ENCODE measurements at places on chromosomes 13 and 19.

DNA sequence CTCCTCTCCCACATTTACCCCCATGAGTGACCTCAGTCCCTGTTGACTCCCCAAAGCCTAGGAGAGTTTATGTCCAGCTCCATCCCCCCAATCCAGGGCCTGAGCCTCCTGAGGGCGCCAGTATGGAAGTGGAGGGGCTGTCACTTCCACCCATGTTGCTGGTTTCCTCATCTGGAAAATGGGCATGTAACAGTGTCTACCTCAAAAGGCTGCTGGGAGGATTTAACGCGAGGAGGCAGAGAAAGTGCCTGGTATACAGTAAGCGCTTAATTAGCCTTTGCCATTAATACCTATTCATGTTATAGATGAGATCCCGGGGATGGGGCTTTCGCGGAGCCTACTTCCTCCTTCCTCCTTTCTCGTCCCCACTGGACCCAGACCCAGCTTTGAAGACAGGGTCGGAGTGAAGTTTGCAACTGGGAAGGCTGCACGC, 476 bp downstream of the TYK2 start:
- no peak for DNase-seq

GRCh38 chr19:19155495-19156219, 14.4 kb downstream of the MEF2B start:
- no peak for DNase-seq

- DNase-seq, result no peak
Measured at GRCh38 chr13:42239161-42239560, 32.8 kb upstream of the AKAP11 start.

DNA sequence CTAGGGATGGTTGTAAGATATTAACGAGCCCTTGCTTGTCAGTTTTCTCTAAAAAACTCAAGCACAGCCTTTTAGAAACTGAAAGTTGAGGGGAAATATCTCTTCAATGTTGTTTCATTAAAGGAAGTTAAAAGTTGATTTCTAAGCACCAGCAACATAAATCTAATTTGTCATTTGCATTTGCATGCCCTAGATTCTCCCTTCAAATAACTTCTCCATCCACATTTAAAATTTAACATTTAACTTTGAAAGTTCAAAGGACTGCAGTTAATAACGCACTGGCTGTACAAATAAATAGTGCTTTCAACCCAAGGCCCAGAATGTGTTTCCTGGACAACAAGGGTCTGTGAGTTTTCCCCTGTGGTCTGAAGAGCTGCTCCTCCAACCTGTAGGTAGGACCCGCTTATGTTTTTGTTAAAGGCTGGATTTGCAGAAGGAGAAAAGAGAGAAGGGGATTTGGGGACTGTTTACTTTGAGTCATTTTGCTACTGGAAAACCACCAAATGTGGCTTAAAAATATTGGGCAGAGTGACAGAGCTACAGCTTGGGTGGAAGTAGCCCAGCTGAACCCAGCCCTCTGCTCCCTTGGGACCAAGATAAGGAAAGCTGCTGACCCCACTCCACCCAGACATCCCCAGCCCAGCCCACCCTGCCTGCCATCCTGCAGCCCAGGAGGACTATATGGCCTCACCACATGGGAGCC, 39.8 kb downstream of the TNFRSF19 start:
- no peak for DNase-seq

GRCh38 chr19:42553292-42554045, 25.2 kb upstream of the CEACAM1 start:
- no peak for DNase-seq

GRCh38 chr19:34173193-34173956, 1.1 kb downstream of the LSM14A start:
- no peak for DNase-seq

- DNase-seq, result no peak
Measured at GRCh38 chr13:79898996-79899395, 418.0 kb downstream of the NDFIP2 start.

- DNase-seq, result no peak
Measured at GRCh38 chr19:8146877-8147581, 2.4 kb downstream of the FBN3 start.

GRCh38 chr19:51097166-51097738, 11.0 kb downstream of the CTU1 start:
- DNase-seq, result peak; percentile 70

DNA sequence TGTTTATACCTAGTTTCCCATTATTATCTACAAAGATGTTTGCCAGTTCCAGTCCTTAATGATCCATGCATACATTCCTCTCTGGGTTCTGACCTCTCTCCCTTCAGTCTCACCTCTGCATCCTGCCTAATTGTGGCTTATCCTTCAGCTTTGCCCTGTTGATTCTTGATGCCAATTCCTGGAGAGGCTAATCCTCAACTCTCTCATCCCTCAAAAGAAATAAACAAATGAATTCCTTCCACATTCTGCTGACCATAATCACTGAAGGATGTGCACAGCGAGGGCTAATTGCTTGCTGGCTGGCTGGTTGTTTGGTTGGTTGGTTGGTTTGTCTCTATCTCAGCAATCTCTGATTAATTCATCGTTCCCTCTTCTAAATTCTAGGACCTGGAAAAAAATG, 113.8 kb downstream of the IRS2 start:
- no peak for DNase-seq

DNA sequence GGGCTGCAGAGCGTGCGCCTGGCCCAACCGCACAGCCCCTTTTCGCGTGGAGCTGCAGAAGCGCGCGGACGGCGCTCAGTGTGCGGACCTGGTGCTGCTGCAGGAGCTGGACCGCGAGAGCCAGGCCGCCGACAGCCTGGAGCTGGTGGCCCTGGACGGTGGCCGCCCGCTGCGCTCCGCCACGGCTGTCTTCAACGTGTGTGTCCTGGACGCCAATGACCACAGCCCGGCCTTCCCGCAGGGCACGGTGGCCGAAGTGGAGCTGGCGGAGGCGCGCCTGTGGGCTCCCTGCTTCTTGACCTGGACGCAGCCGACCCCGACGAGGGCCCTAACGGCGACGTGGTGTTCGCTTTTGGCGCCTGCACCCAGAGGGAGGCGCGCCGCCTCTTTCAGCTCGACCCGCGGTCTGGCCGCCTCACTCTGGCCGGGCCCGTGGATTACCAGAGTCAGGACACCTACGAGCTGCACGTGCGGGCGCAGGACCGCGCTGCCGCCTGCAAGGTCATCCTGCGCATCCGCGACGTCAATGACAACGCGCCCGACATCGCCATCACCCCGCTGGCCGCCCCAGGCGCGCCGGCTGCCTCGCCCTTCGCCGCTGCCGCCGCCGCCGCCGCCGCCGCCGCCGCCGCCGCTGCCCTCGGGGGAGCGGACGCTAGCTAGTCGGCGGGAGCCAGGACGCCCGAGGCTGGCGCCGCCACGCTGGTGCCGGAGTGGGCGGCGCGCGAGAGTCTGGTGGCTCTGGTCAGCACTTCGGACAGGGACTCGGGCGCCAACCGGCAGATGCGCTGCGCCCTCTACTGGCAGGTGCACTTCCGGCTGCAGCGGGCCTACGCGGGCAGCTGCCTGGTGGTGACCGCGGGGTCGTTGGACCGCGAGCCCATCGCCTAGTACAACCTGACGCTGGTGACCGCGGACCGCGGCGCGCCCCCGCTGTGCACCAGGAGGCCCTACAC, 172.2 kb downstream of the OLFM4 start:
- DNase-seq, result no peak

DNA sequence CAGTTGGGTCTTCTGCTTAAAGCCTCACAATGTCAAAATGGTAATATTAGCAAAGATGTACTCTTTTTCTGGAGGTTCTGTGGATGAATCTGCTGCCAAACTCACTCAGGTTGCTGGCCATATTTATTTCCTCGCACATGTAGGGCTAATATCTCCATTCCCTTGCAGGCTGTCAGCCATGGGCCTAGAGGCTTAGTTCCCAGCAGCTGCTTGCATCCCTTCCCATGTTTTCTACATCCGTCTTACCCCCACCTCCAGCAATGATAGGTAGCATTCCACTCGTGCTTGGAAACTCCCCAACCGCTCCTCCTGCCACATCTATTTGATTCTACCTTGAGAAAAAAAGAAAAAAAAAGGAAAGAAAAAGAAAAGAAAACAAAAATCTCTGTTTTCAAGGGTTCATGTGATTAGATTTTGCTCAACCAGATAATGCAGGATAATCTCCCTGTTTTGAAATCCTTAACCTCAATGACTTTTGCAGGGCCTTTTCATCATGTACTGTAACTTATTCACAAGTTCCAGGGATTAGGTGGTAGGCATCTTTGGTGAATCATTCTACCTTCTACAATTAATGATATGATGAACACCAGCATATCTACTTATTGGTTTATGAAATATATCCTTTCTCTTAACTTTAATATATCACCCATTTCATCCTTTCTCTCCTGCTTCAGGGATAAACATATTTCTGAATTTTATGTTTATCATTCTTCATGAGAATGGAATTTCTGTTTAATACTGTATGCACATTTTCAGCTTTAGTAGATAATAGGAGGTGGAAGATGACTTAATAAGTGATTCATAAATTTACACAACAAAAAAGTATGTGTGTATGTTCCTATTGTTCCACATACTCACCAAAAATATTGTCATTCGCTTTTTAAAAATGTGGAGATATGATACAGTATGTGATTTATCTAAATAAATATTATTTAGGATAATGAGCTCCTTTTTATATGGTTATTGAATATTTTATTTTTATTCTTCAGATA, 931.9 kb downstream of the SLITRK5 start:
- DNase-seq, result no peak

- DNase-seq, result peak; percentile 6
Measured at GRCh38 chr19:48926909-48927308, 6.6 kb upstream of the DHDH start.

DNA sequence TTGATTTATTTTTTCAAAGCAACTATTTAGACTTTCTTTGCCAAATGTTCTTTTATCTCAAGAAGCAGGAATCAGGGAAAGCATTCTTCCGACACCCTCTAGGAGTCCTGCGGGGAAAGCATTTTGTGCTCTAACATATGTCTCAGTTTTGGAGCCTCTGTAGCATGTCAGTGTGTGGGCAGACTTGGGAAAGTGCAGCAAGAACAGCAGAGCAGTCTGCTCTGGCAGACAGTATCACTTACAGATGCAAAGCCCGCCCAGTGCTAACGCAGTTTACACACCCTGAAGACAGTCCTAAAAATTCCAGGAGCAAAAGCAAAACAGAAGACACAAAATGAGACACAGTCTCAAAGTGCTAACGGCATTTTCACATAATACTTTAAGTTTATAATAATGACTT, 393.5 kb downstream of the KLF12 start:
- DNase-seq, result no peak

GRCh38 chr19:35733180-35734125, 8.8 kb downstream of the IGFLR1 start:
- DNase-seq, result no peak

GRCh38 chr19:19259741-19260140, 13.4 kb downstream of the TM6SF2 start:
- DNase-seq, result no peak

- DNase-seq, result no peak
Measured at GRCh38 chr13:44840131-44840530, 149.1 kb downstream of the NUFIP1 start.

GRCh38 chr19:5131506-5132205, 162.7 kb downstream of the KDM4B start:
- no peak for DNase-seq

- DNase-seq, result no peak
Measured at GRCh38 chr19:51712461-51713081, 11.2 kb downstream of the HAS1 start.

DNA sequence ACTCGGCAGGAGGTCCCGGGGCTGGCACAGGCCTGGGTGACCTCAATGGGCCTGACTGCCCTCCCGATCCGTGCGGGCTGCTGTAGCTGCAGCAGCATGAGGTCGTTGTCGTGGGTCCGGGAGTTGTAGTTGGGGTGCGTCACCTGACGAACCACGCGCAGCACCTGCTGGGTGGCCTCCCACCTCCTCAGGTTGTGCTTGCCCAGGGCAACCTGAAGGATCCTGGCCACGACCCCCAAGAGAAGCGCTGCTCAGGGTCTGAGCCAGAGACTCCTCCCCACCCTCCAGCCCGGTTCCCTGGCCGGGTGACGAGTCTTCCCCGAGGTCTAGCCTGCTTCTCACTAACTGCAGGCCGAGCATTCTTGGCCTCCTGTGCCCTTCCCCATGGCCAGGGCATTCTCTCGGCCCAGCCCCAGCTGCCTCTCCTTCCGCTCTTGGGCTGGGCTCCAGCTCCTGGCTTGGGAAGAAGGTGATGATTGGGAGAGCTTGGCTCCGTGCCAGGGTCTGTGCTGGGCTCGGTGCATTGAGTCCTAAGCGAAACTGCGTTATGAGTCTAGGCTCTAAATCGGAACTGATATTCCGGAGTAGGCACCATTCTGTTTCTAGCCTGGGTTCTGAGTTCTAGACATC, 3.1 kb downstream of the KLK14 start:
- DNase-seq, result no peak

DNA sequence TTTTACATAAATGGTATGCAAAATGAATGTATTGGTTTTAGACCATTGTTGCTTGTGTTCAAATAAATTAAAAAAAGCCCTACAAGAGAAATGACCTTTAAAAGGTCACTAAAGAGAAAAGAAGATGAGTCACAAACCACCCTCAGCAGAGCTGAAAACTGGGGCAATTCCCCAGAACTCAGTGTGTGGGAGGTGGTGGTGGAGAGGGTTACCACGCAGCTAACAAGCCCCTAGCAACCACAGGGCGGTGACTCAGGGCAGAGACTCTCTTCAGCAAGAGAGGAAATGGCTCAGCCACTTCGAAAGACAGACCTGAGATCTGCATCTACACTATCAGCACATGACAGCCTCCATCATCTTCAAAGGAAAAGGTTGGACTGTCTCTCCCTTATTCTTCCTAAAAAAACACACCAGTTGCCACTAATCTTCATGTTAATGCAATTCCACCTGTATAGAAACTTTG, 29.4 kb upstream of the NDFIP2 start:
- peak; percentile 73 for DNase-seq

GRCh38 chr13:31053091-31053490, 108.6 kb downstream of the HSPH1 start:
- no peak for DNase-seq

- DNase-seq, result no peak
Measured at GRCh38 chr13:61874970-61875579, 459.4 kb upstream of the PCDH20 start.

GRCh38 chr19:1173159-1173844, 766 bp downstream of the SBNO2 start:
- no peak for DNase-seq

GRCh38 chr19:19606021-19606420, 12.5 kb downstream of the PBX4 start:
- peak; percentile 38 for DNase-seq

- DNase-seq, result no peak
Measured at GRCh38 chr13:112248862-112249592, 127.1 kb upstream of the SPACA7 start.

DNA sequence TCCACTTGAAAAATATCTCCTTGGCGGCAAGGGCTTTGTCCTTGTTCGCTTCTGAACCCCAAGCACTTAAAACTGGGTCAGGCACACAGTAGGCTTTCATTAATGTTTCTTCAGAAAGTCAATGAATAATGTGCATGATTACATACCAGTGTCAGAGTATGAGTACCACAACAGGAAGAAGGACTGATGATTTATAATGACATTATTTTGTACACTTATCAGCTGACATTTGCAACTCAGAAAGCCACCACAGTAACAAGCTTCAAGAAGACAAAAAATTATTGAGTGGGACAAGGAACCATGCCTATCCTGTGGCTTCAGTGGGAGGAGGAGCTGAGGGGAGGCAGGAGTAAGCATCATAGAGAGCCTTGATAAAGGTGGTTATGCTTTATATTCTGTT, 10.0 kb downstream of the POLR1D start:
- DNase-seq, result no peak

All from CD4-positive, alpha-beta T cell treated with Interferon alpha-2 for 1 hour (primary cell).